CD4-positive, alpha-beta T cell treated with Interleukin-15 for 4 hours (primary cell): ENCODE measurements at places on chromosomes 12 and 14.
A peak's percentile ranks its signal among the peaks of the same experiment; 100 is the strongest.

GRCh38 chr12:39905152-39905551 lies 200.7 kb downstream of the SLC2A13 start:
- DNase-seq = no peak

DNA sequence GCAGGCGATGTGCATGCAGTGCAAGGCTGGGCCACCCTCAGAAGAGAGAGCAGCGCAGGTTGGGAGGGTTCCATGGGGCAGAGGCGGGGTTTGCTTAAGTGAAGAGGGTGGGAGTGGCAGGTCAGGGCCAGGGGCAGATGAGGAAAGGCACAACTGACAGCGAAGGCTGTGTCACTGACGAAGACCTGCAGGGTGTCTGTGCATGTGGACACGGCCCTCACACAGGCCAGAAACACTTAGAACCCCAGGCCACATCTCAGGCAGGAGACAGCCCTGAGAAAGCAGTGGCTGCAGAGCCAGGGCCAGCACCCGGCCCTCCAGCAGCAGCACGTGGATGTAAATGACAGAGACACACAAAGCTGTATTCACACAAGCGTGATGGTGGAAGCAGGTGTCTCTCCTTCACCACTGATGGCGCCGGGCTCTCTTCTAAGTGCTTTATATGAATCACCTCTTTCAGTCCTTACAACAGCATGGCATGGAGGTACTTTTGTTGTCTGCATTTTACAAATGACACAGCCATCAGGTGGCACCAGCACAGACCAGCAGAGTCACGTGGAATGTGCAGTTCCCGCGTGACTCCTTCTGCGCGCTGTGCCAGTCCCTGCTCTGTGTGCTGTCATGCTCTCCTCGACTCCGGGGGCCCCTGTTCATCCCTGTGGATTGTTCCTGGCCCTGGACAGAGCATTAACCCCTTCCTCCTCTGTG lies 54.6 kb downstream of the TSPAN11 start:
- no peak for DNase-seq

DNA sequence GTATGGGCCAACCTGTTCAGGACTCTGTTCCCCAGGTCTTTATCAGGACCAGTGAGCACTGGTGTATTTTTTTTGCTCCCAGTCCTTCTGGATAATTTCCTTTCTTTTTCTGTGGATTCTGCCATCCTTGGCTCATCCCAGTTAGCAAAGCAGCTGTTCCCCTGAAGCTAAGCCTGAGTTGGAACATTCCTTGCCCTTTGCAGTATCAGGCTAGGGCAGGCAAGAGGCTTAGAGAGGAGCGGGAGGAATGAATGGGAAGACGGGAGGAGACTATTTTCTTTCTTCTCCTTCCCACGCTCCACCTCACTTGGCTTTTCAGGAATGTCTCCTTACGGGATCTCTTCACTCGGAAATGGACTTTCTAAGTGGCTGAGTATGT lies 29.2 kb downstream of the ERG28 start:
- DNase-seq = no peak

DNA sequence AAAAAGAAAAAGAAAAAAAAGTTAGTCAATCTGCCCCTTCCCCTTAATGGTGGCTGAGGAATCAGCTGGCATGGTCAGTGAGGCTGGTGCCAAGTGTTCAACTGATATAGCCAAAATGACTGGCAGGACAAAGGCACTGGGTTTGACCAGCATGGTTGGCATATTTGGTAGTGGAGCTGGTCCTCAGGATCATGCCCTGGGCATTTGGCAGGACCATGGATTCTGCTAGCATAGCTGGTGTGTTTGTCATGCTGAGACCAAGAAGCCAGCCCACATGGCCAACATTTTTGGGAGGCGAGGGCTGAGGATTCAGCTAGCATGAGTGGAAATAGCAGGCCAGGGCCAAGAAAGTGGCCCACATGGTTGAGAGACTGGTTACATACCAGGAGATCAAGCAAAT lies 136.5 kb downstream of the FBXL14 start:
- no peak for DNase-seq

GRCh38 chr14:67679006-67679405 lies 4.6 kb upstream of the VTI1B start:
- DNase-seq = no peak

- DNase-seq = no peak
Measured at GRCh38 chr12:49555631-49556390, 12.1 kb downstream of the MCRS1 start.

DNA sequence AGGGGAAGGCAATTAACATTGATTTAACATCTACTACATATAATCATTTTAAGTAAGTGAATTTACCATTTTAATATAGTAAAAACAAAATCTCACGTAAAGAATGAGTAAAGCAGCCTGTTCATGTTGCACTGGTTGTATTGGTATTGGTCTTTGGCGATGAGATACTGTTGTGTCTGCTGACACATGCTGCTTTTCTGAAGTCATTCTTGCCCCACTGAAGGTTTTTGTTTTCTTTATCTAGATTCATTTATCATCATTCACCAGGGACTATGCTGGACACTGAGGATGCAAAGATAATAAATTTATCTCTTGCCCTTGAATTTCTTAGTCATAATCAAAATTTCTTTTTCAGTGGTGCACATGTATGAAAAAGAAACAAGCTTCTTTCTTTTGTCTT lies 246.2 kb upstream of the NPAS3 start:
- no peak for DNase-seq

DNA sequence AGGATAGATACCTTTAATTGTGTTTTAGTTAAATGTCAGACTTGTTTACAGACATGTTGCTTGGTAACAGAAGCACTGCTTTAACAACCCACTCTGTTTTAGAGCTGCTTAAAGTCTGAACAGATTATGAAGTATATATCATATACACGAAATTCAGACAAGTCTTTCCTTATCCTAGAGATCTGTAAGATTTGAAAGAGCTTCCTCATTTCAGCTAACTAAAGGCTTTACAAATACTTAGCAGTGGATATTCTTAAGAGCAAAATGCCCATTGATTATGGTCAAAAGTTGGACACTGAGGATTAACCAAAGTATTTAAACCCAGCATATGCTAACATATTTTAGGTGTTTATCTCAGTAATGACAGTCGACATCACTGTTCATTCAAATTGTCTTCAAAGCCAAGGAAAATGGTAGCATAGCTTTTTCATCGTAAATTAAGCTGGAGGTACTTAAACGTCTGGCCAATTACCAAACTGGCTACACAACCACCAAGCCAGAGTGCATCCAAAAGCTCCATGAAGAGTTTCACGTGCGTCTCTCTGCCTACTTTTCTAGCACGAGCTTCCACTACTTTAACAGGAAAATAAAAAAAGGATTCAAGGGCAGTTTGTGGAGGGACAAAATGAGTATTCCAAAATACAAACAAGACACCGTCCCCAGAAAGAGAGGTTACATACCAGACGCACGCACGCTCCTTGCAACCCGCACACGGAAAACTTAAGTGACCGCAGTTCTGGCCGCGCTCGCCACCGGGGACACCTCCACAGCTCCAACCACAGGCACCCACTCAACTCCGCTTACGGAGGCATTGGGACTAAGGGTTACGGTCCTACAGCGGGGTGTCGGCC lies 565 bp downstream of the CEP83 start:
- DNase-seq = peak; percentile 18

- DNase-seq = no peak
Measured at GRCh38 chr12:58773986-58774385, 146.3 kb downstream of the LRIG3 start.

GRCh38 chr12:104411826-104412641 lies 44.7 kb upstream of the CHST11 start:
- DNase-seq = no peak

- DNase-seq = peak; percentile 10
Measured at GRCh38 chr12:24778486-24779304, 170.2 kb downstream of the BCAT1 start.

DNA sequence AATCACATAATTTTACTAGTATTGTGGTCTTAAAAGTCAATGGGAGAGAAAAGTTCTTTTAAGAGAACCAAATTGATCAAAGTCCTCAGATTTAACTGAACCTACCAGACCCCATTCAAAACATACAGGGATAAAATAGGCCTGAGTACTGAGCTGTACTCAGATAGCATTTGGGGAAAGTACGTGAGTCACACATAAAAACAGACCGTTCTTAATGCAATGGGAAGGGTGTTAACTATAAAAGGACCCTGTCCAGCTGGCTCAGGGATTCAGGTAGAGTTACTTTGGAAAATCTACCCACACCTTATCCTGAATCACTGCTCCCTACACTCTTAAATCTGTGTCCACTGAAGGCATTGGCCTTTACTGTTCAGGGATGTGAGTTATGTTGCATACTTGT lies 78.0 kb downstream of the PTPN21 start:
- no peak for DNase-seq

- DNase-seq = no peak
Measured at GRCh38 chr14:89911010-89911919, 43.3 kb downstream of the EFCAB11 start.

- no peak for DNase-seq
Measured at GRCh38 chr12:99393763-99394162, 253.8 kb upstream of the GARIN6 start.

- no peak for DNase-seq
Measured at GRCh38 chr14:73521229-73521628, 15.7 kb upstream of the ACOT1 start.

GRCh38 chr12:93707836-93708235 lies 30.7 kb downstream of the CRADD start:
- no peak for DNase-seq

DNA sequence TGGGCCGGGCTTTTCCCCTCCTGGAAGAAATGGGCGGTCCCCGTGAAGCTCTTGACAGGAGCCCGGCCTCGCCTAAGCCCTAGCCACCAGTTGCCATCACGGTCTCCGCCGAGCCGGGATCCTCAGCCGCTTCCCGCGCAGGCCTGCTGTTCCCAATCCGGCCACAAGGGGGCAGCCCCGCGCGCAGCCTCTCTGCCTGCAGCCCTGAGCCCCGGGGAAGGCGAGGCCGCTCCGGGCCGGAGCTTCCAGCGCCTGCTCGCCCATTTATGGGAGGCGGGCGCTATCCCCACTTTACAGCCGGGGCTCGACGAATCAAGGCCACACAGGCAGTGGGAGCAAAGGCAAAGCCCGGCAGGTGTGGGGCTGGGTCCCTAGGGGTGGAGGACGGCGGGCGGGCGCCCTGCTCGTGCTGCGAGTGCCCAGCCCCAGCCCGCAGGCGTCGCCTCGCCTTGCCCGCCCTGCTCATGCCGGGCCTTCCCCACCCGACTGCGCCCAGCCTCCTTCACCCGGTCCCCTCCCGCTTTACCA lies 61.5 kb downstream of the LGMN start:
- peak; percentile 67 for DNase-seq

- no peak for DNase-seq
Measured at GRCh38 chr12:49322367-49322707, 718 bp upstream of the TROAP start.

DNA sequence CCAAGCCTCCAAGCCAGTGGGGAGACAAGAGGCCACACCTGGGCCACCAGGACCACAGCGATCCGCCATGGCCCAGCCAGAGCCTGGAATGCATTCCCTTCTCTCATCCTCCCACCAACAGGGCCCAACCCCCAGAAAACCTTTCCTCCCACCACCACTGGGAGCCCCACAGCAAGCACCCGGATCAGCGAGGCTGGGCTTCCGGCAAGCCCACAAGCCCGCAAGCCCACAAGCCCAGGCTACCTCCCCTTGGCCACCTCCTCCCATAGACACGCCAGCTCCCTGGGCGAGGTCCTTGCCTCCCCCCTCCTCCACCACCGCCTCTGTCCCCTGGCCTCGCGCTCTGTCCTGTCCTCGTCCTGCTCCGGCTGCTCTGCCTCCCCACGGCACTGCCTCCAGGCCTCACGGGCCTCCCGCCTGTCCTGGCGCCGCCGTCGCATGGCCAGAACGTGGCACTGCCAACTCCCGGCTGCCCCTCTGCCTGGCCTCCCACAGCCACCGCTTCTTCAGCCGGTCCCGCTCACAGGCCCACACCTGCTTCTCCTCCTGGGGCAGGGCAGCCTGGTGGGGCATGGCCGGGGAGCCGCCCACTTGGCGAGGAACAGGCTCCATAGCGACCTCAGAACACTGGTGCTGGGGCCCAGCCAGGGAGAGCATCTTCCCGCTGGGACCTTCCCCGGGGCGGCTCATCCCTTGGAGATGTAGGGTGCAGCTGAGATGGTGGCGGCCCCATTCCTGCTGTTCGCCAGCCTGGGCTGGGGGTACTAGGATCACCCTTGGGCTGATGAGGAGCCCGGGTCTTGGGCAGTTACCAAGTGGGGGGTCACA lies 5.6 kb downstream of the CDK2AP1 start:
- no peak for DNase-seq

DNA sequence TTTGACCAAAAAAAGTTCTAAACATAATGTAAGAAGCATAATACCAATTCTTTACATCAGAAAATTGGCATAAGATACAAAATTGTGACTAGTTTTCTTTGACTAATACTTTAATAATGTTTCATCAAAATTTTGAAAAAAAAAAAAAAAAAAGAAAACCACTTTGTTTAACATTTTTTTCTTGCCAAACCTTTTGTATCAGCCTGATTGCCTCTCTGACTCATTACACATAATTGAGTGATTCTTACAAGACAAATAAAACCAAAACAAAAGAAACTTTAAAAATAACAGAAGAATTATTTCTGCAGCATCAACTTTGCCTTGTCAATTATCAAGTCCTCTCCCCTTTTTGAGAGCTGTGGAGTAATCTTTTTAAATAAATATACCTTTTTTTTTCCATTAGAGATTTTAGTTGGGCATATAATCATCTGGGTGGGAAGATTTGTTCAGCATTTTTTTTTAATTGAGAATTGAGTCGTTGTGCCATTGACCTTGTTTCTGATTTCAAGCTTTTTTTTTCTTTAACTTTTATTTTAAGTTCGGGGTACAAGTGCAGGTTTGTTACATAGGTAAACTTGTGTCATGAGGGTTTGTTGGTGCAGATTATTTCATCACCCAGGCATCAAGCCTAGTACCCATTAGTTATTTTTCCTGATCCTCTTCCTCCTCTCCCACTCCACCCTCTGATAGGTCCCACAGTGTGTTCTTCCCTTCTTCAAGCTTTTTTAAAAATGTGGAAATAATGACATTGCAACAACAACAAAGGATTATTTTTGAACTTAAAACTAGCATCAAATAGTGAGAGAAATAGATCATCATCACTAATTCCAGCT lies 45.8 kb upstream of the HMGA2 start:
- DNase-seq = no peak

DNA sequence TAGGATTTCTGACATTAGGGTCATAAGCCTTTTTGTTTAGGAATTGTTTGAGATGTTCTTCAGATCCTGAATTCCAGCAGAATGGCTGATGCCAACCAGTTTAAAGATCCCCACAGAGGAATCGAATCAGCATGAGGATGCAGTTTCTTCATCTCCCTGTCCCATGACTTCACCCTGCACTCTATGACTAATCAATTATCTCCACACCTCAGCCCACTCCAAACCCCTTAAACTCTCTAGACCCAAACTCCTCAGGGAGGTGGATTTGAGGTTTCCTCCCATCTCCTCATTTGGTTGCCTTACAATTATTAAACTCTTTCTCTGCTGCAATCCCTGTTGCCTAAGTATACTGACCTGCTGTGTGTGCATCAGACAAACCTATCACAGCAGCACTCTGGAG lies 86.5 kb upstream of the CRY1 start:
- DNase-seq = no peak

DNA sequence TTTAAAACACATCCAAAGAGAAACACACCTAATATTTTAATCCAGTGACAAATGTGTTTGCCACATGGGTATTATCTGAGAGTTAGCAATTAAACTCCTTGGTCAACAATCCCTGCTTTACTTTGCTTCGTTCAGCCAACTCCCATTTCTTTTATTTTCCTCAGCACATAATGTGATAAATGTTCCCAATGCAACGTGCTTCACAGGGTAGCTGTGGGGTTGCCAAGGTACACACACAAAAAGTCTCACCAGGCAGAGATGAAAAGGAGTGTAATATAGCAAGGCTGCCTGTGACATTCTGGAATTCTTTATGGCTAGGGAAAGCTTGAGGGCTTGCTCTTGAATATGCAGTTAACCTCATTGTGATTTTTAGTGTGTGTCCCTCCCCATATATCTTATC lies 208.0 kb upstream of the DIO2 start:
- DNase-seq = no peak
